ENCODE measurements at places on chromosomes 7 and 10. TPM values are rescaled to one million over a fixed set of nuclear protein-coding genes. Genes with fewer than 3 reads are reported as not detected.

DNA sequence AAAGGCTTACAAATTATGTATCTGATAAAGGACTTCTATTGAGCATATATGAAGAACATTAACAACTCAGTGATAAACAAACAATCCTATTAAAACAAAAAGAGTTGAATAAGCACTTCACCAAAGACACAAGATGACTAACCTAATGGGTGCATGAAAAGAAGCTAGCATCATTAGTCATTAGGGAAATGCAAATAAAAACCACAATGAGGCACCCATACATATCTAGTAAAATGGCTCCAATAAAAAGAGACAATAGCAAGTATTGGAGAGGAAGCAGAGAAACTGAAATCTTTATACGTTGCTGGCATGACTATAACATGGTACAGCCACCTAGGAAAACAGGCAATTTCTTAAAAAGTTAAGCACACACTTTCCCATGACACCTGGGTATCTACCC is 77.6 kb upstream of the ZMIZ1 start:
- no peak for DNase-seq

The MYH16 gene
- total RNA-seq = 0.13 TPM

The GNAI1 gene
- 0.16 TPM for total RNA-seq

The TIMM23B gene
- 23.8 TPM for total RNA-seq

GRCh38 chr10:33460505-33461294 is 126.2 kb upstream of the NRP1 start:
- DNase-seq = no peak

GRCh38 chr7:41756650-41757182 is 53.8 kb upstream of the INHBA start:
- DNase-seq = no peak

The TCF7L2 gene
- 1.1 TPM for total RNA-seq

- DNase-seq = no peak
Observed at GRCh38 chr7:140983802-140984201, 30.9 kb downstream of the MRPS33 start.

The YKT6 gene
- 74.6 TPM for total RNA-seq

GRCh38 chr10:104299031-104299904 is 30.3 kb downstream of the GSTO2 start:
- no peak for DNase-seq

DNA sequence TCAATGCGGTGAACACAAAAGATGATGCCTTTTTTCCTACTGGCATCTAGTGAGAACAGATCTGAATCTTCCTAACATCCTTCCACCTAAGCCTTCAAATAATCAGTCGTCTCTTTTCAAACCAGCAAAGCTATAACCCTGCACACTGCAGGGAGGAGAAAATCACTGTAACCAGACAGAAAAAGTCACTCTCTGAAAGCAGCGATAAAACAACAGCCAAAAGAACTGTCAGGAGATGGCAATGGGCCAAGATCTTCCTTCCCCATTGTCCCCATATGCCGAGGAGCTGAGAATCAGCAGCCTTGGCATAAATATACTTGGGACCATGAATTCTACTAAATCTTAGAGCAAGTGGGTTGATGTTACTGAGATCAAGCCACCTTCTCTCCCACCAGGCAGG is 13.1 kb downstream of the FZD9 start:
- no peak for DNase-seq

GRCh38 chr7:136294977-136295376 is 317.8 kb upstream of the MTPN start:
- no peak for DNase-seq

DNA sequence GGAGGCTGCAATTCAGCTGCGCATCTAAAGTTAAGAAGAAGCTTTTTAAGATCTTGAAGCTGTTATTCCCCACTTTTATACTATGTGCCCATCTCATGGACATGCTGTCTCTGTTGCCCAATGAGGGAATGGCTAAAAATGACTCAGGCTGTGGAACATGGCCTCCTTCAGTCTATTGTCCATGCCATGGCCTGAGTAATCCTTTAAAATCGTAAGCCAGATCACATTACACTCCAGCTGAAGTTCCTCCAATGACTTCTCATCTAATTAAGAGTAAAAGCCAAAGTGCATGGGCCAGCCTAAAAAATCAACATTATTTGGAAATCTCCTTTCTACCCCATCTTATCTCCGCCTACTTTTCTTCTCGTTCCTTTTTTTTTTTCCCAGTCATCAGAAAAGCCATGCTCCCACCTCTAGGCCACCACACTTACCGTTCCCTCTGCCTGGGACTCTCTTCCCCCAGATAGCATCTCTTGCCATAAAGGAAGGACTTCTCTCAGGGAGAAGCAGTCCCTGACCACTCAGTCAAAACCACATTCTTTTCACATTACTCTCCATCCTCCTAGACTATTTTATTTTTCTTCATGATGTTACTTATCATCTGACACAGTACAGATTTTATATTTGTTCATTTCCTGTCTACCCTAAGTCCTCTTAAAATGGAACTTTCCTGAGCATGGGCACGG is 337.4 kb downstream of the PRPF18 start:
- no peak for DNase-seq

The MBL2 gene
- total RNA-seq = not detected

GRCh38 chr7:138887085-138887710 is 89.2 kb upstream of the ATP6V0A4 start:
- no peak for DNase-seq

DNA sequence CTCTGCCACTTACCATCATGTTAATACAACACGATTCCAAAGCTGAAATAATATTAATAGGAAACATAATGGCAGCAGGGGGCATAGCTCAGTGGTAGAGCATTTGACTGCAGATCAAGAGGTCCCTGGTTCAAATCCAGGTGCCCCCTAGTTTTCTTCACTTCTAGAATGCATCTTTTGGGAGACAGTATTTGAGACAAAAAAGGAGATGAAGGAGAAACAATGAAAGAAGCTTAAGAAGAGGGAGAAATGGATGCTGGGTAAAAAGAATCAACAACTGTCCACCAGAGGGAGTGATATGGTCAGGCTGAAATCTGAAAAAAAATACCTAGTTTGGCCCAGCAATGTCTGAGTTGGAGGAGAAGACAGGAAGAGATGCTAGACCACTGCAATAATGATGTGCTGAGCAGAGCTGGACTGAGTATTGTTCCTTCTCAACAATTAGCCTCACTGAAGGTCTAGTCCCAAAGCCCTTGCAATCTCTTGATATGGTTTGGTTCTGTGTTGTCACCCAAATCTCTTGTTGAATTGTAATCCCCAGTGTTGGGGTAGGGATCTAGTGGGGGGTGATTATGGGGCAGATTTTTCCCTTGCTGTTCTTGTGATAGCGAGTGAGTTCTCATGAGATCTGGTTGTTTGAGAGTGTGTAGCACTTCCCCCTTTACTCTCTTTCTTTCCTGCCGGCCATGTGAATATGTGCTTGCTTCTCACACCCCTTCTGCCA is 48.3 kb downstream of the ZNF783 start:
- peak; percentile 36 for DNase-seq

The LARP4B gene
- total RNA-seq = 119 TPM

DNA sequence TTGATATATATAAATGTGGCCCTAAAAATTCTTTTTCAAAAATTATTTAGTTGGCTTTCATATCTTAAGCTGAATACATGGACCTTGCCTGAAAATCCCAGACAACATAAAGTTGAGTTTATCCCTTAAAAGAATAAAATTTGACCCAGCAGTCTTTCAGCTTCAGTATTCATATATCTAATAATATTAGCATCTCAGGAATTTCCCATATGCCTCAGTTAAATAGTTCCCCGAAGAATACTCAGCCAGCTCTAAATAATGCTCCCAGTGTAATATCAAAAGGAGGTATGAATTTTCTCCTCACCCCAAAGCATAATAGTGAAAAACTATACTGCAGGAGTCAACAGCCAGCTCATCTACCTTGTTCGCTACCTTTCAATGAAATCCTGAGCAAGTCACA is 145.9 kb downstream of the CTNNA3 start:
- DNase-seq = no peak

DNA sequence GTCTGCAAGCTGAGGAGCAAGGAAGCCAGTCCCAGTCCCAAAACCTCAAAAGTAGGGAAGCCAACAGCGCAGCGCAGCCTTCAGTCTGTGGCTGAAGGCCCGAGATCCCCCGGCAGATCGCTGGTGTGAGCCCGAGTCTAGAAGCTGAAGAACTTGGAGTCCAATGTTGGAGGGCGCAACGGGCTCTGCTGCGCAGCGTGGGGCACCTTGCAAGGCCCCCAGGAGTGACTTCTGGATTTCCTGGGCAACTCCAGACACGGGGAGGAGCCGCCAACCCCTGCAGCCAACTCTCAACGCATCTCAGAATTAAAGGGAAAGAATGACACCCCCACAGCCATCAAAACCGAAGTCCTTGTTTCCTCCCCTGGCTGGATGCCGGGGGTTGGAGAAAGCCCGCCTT is 18.8 kb upstream of the PROSER2 start:
- no peak for DNase-seq

DNA sequence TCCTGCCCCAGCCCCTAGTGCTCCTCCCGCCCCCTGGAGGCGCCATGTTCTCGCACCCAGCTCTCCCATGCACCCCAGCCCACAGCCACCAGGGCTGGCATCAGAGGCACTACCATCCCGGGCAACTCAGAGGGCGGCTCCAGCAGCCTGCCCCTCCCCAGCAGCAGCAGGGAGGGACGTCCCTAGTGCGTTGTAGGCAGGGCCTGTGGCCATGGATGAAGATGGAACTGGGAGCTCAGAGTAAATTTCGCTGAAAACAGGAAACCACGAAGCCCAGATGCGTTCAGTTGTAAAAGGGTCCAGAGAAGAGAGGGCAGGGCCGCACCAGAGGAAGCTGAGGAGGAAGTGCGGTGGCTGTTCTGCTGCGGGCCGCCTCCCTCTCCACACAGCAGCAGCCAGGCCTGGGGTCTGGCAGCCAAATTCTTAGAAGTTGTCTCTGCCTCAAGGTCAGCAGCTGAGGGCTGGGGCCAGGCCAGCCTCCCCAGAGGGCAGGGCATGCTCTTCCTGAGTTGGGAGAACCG is 24.6 kb downstream of the VSIR start:
- DNase-seq = peak; percentile 58

DNA sequence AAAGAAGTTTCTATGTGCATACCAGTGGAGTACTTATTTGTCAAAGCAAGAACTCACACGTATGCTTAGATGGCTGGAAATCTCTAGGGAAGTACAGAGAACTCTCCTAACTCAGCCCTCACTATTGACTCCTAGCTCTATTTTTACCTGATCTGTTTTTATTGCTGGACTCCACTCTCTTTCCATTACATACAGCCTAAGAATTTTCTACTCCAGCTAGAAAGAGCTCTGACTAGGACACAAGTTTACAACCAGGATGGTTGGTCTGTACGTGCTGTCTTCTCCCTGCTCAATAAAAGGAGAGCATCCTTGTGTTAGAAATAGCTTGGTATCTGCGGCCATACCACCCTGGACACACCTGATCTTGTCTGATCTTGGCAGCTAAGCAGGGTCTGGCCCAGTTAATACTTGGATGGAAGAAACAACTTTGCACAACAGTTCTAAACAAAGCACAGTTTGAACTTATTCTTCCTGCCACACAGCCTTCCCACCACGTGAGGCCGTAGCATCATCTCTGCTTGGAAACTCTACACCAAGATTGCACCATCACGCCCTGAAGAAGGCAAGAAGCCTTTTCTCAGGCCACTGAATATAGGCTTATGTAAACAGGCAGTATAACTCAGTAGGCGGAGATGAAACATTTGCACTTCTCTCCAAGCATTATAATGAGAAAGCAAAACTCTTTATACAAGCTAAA is 50.7 kb downstream of the KCNMA1 start:
- DNase-seq = no peak

The GRID1 gene
- 0.08 TPM for total RNA-seq

DNA sequence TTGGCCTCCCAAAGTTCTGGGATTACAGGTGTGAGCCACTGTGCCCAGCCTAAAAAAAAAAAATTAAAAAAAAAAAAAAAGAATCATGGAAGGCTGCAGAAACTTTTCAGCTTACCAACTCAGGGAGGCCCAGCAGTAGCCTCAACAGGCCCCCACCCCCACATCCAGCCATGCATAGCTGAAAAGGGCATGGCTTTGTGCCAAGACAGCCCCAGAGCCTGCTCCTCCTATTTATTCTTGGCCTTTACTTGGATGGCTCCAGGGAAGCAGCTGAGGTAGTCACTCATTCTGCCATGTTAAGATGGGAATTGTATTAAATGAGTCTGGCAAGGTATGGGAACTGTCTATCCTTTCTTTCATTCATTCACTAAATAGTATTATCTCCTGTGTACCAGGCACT is 13.7 kb upstream of the CNNM2 start:
- DNase-seq = no peak

DNA sequence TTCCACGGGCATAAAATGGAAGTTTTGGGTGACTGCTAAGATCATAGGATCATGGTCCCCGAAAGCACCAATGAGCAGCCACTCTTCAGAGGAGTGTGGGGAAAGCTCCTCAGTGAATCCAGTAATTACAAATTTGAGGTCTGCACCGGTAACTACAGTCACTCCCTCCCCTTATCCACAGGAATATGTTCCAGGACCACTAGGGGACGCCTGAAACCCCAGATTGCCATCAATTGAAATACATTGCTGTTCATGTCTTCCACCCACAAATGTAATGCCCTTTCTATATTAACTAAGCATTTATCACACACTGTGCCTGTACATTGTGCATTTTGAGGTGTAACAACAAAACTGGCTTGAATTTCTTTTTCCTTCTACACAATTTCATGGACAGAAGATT is 447.9 kb upstream of the PFKP start:
- DNase-seq = no peak

The CHST12 gene
- 8.4 TPM for total RNA-seq

- DNase-seq = peak; percentile 24
Observed at GRCh38 chr10:22945934-22946673, 18.3 kb downstream of the ARMC3 start.

DNA sequence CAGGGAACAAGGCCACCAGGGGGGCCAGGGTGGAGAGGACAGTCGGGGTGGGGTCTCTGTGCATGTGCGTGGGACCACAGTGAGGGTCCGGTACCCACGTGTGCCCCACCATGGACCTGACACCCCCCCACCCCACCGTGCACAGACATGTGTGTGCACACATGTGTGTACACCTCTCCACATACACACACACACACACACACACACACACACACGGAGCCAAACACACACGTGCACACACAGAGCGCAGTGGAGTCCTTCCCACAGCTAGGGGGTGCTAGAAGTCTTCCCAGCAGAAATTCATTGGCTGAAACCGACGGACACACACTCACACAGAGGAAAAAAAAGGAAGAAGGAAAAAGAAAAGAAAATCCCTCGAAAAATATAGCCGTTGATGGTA is 42.8 kb upstream of the GNA12 start:
- no peak for DNase-seq

GRCh38 chr7:103398483-103399127 is 47.4 kb downstream of the SLC26A5 start:
- no peak for DNase-seq

DNA sequence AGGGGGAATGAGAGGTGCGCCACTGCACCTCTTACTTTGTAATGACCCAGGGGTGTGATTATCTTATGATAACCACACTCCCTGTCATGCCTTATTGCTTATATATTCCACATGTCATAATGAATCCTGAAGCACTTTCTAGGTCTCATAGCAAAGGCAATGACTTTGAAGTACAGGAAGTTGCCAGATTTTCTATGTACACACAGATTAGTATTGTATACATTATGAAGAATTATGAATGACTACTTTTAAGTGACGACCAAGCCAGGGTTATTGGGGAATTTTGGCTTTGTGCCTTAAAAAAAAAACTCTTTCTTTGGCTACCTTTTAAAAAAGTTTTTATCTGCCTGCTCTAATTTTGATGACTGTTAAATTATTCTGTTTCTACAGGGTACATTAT is 269.6 kb downstream of the MDFIC start:
- no peak for DNase-seq

The INA gene
- total RNA-seq = not detected

GRCh38 chr7:134427896-134428295 is 31.0 kb downstream of the AKR1B1 start:
- DNase-seq = no peak
